Endothelial cell of umbilical vein (primary cell): ENCODE measurements at places on chromosomes 12 and 14. TPM values are rescaled to one million over a fixed set of nuclear protein-coding genes. Genes with fewer than 3 reads are reported as not detected.

Gene ANHX
- total RNA-seq: not detected in 2 replicates

Gene TMEM63C
- not detected in 2 replicates for total RNA-seq

Gene TCL1B
- total RNA-seq: not detected in 2 replicates

Gene LRFN5
- total RNA-seq: not detected in 2 replicates

Gene HOXC9
- total RNA-seq: 0.21 and 0.40 TPM in 2 replicates

Gene INHBE
- total RNA-seq: not detected in 2 replicates

Gene ERG28
- 31.4 and 31.9 TPM in 2 replicates for total RNA-seq

Gene ARHGEF25
- total RNA-seq: 4.7 and 7.4 TPM in 2 replicates

Gene PZP
- total RNA-seq: 0.84 and 0.88 TPM in 2 replicates
